Neuronal stem cell (in vitro differentiated cells): ENCODE measurements at places on chromosomes 3 and 15.

DNA sequence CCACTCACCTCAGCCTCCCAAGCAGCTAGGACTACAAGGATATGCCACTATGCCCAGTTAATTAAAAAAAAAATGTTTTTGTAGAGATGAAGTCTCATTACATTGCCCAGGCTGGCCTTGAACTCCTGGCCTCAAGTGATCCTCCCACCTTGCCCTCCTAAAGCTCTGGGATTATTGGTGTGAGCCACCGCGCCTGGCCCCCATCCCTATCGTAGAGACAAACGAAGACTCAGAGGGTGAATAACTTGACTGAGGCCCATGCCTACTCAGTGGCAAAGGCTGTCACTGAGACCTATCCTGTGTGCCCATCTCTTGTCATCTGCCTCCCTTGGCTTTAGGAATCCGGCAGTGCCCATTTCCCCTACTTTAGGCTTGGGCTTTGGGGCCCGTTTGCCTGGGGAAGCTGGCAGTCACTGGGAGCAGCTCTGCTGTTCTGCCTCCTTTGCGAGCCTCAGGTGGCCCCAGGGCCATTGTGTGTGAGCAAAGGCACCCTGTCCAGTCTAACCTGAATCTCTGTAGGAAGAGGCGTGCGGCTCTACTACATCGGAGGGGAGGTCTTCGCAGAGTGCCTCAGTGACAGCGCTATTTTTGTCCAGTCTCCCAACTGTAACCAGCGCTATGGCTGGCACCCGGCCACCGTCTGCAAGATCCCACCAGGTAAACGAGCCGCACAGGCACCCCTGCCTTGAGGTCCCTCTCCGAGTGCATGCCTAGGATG, 70.1 kb downstream of the AAGAB start:
- no peak for DNase-seq

DNA sequence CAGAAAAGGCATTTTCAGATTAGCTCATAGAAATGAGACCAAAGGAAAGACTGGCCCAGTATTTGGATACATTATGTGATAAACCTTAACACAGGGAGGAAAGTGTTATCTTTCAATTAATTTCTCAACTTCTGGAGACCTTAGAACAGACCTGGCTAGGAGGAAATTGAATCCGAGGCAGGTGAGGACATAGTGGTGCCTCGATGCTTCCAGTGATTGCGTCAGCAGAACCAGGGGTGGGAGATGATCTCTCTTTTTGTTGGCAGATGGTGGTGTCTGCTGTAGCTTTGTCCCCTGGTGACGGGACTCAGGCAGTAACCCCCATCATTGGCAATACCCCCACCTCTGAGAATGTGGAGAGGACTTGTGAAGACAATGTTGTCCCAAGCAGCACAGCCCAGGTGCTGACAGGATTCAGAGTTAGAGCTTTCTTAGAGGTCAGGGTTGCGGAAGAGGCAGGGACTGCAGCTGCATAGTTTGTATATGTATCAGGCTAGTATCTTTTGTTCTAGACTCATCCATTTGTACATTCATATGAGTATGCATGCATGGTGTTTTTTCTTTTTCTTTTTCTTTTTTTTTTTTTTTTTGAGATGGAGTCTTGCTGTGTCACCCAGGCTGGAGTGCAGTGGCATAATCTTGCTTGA, 27.9 kb upstream of the MUC20 start:
- DNase-seq, result no peak

DNA sequence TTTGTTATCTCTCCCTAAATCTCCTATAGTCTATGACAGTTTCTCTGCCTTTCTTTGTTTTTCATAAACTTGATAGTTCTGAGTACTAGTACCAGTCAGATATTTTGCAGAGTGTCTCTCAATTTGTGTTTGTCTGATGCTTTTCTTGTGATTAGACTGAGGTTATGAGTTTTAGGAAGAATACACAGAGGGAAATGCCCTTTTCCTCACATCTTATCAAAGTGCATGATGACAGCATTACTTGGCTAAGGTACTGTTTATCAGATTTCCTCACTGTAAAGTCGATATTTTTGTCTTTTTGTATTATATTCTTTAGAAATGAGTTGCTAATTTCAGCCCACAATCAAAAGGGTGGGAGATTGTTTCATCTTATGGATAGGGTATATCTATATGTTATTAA, 45.6 kb downstream of the GLCE start:
- DNase-seq, result no peak

DNA sequence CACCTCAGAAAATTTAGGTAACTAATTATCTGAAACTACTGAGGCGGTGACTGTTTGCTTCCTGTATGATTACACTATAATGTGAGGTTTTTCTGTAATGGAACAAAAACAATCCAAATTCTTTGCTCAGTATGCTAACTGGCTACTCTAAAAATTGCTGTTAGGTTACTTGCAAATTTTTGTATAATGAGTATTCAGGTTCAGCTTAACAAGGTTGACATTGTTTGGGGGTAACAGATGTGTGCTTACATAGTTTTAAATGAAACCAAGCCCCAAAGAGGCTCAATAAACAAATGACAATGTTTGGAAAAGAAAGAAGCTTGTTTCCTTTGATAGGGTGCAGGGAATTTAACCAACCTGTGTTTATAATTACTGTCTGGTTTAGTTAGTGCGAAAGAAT, 414.5 kb upstream of the MDFIC2 start:
- no peak for DNase-seq

DNA sequence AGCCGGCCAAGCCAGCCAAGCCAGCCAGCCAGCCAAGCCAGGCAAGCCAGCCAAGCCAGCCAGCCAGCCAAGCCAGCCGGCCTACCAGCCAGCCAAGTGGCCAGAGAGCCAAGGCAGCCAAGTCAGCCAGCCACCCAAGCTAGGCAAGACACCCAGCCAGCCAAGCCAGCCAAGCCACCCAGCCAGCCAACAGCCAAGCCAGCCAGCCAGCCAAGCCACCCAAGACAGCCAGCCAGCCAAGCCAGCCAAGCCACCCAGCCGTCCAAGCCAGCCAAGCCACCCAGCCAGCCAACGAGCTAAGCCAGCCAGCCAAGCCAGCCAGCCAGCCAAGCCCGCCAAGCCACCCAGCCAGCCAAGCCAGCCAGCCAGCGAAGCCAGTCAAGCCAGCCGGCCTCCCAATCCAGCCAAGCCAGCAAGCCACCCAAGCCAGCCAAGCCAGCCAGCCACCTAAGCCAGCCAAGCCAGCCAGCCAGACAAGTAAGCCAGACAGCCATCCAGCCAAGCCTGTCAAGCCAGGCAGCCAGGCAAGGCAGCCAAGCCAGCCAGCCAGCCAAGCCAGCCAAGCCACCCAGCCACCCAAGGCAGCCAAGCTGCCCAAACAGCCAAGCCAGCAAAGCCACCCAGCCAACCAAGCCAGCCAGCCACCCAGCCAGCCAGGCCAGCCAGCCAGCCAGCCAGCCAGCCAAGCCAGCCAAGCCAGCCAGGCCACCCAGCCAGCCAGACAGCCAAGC, 200.5 kb downstream of the GOLGA6L6 start:
- DNase-seq, result no peak

DNA sequence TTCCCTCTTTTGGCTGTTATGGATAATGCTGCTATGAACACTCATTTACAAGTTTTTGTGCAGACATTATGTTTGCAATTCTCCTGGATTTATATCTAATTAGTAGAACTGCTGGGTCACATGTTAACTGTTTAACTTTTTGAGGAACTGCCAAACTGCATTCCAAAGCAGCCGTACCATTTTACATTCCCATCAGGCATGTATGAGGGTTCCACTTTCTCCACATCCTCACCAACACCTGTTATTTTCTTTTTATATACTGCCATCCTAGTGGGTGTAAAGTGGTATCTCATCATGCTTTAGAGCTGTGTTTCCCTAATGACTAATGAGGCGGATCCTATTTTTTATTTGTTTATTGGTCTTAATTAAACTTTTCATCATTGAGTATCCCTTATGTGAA, 9.2 kb downstream of the KPNA4 start:
- no peak for DNase-seq

DNA sequence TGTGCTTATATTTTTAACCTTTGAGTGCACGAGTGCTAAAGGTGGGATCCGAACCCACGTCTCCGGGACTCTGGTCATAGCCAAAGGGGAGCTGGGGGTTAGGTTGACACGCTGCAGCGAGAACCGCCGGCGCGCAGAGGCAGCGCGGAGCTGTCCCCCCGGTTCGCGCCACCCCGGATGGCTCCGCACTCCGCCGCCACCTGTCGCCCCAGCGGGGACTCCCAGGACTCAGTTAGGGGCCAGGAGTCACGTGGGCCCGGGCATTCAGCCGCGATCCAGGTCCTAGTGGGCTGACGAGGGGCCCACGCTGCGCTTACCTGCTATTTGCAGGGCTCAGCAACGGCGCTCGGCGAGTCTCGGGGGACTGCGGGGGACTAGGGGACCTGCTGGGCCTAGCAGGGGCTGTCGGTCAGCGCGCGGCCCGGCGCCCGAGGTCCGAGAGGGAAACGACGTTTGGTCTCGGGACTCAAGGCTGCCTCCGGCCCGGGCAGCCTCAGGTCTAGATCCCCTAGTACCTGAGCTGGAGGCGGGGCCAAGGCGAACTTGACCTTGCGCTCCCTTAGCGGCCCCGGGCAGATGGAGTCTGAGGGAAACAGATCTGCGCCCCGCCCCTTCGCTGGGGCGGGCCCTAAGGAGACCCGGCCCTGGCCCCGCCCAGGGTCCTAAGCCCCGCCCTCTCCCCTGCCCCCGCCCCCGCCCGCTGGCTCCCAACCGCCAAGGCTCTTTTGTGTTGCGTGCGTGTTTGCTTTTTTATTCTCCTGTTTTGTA, at the start of gene NMNAT3:
Gene NMNAT3, minus strand, starts transcription at position 585 of the 768 bp plus-strand sequence. CDS start 50,248 bp downstream, outside the sequence.
- DNase-seq, result peak; percentile 75

DNA sequence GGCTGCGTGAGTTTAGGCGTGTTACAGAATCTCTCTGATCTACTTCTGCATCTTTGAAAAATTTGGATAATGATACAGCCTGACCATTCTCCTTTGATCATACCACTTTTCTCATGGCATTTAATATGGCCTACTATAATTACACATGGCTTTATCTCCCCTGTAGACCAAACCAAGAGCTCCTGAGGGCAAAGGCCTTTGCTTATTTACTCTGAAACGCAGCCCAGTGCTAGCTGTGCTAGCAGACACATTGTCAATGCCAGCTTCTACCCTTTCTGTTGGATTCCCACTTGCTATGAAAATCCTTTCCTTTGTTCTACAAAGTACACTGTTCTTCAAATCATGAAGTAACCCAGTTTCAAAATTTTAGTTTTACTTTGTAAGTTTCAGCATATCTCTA, 16.5 kb upstream of the VGLL4 start:
- DNase-seq, result no peak

DNA sequence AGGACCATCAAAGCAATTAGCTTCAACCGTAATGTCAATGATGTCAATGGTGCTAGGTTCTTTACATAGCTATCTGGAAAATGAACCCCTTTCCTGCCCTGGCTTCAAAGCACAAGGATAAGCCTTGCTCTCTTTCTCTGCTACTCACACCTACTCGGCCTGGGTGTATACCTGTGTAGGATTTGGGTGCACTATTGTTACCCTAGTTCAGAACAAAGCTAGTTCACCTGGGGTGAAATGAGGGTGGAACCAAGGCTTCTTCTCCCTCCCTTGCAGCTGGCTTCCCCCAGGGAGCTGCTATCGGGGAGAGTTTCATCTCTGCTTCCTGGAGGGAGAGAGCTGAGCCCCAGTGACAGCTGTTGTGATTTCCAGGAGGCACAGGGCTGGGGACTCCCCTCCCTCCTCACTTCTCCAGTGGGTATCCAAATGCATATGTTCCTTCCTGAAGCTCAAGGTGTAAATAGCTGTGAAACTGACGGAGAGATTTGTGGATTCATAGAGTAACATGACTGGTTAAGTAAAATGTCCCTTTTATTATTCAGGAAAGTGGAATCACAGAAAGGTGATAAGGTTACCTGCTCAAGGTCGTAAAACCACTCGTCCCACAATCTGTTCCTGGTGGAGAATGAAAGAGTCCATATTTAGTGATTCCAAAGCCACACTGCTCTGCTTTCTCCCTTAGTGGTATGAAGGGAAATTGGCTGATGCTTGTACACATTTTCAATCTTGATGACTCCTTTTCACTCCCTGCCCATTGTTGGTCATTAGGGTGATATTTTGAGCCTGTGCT, 11.8 kb upstream of the C3orf70 start:
- no peak for DNase-seq

GRCh38 chr3:113034011-113034410, 43.2 kb downstream of the GTPBP8 start:
- no peak for DNase-seq

DNA sequence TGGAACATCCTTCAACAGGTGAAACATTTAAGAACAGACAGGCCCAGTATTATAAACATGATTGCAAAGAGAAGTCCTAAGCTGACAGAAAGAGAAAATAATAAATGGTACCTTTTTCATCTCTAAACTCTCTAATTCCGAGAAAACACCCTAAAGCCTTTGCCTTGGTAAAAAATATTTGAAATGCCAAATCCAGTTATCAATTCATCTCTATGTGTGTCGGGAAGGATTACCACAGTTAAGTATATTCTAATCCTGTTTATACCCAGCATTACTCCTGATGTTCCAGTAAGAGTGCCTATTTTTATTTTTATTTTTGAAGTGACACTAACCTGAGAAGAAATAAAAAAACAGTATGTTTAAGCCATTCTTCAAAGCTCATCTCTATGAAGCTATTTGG, 219.3 kb upstream of the NANOGP8 start:
- no peak for DNase-seq

DNA sequence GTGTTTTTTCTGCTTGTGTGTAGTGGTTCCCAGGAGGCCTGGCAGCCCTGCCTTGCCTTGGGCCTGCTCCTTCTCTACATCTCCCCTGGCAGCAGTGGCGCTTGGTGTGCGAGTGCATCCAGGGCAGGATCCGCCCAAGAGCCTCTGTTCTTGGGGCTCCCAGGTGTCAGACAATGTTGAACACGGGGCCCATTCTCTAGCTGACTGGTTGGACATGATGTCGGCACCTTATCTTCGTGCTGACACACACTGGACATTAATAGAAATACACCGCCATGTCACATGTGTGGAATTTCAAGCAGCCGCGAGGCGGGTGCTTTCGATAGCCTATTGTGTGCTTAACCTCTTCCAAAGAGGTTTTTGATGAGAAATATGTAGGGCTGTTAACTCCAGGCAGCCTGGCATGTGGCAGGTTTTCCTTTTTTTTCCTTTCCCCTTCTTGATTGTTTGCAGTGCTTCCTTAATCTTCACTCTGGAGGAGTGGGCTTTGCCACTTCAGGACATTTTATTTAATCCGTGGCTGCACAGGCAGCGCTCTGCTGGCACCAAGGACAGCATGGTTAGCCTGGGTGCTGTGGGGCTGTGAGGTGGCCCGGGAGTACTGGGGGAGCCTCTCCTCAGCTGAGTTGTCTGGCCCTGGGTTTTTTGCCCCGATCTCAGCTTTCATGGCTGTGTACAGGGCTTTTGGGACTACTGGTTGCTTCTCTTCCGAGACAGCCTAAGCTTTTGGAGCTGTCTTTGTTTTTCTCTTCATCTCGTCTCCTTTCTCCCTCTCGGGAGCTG, 42.5 kb downstream of the CHCHD6 start:
- DNase-seq, result no peak
